ENCODE measurements at places on chromosomes 5 and 9.
A peak's percentile ranks its signal among the peaks of the same experiment; 100 is the strongest.

DNA sequence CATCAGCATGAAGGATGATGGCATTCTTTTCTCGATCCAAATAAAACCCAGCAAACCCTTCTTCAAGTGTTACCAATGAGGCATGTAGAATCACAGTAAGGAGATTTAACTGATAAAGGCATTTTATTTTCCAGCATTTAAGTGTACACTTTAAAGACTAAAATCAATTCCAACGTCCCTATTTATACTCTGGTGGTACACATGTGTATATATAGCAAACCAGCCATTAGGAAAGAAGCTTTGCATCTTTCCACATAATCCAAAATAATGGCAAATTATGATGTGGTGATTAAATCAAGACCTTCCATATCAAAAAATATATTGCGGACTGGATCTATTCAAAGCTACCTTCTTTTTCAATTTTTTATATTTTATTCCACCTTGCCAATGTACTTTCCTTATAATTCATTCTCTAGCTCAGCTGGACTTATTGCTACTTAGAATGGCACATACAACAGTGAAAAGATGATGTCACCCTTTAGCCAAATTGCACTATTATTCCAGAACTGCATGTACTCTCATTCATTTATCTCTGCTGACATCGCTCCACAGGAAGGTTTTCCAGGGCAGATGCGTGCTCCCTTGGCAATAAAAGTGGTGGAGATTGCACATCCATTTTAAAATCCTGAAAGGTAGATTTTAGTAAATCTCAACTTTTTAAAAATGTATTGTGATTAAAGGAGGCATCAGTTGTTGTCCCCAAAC, 63.3 kb upstream of the SLC30A5 start:
- no peak for DNase-seq

DNA sequence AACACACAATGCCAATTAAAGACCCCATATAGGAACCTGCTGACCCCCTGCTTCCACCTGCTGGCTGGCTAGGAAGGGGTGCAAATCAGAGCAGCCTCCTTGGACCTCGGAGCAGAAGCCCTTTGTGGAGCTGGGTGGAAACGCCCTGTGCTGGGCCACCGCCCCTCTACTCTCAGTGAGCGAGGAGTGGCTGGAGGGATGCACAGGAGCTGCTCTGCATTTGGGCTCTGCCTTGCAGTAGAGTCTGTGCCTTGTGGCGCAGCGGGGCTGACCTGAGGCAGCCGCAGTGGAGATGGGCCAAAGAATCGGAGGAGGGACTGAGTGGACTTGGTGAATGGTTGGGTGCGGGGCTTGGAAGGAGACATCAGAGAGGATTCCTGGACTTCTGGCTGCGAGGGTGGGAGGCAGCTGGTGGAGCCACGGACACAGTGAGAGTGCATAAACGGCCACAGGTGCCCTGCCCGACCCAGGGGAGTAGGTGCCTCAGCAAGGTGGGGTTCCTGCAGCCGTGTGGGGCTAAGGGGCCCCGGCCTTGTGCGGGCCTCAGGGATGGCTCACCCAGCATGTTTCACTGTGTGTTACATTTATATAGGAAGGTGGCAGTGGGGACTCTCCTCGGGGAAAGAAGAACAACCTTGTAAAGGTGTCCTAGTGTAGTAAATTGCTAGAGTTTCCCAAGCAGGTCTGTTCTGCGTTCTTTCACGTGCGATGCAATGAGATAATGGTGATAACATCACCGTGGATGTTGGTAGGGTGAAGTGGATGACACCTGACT, 14.1 kb upstream of the IRX4 start:
- no peak for DNase-seq

DNA sequence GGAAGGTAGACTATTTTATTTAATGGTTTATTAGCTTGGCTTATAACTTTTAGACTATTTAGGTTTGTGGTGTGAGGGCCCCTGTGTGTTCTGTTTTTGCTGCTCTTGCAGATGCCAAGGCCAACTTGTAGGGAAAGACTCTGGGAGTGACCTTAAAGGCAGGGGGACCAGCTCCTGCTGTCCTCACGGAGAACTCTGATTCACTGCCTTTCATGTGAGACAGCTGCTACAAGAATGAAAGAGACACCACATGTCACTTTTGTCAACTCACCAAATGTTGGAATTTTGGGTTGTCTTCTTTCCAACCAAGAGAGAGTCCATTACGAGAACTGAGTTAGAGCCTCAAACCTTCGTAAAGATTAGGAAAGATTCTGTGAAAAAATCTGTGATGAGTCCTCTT, 258.3 kb upstream of the ADAMTSL1 start:
- no peak for DNase-seq

DNA sequence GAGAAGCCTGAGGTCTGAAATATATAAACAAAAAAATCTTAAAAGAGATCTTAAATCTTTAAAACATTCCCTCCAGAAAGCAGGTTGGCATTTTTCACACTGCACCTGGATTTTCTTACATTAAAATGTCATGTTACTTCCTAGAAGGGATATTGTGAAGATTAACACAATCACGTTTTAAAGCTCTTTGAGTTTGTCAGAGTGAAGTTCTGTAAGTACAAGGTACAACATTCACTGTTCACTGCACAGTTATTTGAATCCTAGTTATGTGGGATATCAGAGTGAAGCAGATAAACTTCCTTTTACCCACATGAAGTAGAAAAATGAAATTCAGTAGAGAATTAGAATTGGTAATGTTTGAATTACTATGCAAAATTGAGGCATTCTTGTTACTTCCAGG, 353.6 kb upstream of the RGMB start:
- no peak for DNase-seq

GRCh38 chr5:113195771-113196170, 219.2 kb downstream of the DCP2 start:
- no peak for DNase-seq

GRCh38 chr9:88179062-88179521, 40.8 kb upstream of the SPATA31C2 start:
- peak; percentile 9 for DNase-seq

- DNase-seq: no peak
These were observed 28.4 kb upstream of the TIFAB start for GRCh38 chr5:135480511-135480910.

DNA sequence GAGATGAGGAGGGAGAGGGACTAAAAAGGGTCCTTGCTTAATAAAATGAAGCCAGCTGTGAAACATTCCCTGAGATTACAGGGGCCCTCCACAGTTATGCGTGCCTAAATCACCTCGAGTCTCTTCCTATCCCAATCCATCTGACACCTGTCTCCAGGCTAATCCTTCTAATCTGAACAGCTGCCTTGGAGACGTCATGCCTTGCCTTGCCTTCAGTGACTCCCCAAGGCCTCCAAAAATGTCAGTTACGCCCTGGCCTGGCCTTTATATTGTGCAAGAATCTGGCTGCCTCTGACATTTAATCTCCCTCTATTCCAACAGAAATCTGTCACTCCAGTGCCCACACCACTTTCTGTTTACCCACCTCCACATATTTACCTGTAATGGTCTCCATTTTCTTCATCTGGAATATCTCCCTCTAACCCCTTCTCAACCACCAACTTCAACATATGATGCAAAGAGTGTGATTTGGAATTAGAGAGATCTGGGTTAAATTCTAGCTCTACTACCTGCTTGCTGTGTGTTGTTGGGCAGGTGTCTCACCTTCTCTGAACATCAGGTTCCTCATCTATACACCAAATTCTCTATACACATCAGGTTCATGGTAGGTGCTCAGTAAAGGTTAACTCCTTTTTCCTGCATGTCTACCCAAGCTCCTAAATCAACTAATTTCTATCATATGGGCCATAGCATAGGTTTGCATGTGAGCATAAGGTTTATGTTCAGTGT, 57.9 kb downstream of the PTCD2 start:
- DNase-seq: no peak

DNA sequence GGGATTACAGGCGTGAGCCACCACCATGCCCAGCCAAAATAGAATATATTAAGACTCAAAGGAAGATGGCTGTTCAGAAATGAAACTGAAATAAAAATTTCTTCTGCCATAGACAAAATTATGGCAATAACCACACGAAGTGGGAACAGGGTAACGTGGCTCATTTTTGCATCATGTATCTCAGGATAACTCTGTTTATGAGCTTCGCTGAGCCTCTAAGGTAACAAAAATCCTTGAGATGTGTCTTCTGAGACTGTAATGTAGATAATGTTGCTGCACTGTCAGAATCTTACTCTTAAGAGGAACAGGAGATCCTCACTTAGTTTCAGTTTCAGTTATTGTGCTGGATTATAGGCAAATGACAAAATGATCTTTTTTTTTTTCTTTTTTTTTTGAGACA, 153.8 kb downstream of the GOLPH3 start:
- DNase-seq: no peak

- DNase-seq: no peak
These were observed 46.2 kb downstream of the CFAP77 start for GRCh38 chr9:132456241-132456640.

- no peak for DNase-seq
These were observed 412.1 kb upstream of the ADAMTSL1 start for GRCh38 chr9:18061856-18062255.

DNA sequence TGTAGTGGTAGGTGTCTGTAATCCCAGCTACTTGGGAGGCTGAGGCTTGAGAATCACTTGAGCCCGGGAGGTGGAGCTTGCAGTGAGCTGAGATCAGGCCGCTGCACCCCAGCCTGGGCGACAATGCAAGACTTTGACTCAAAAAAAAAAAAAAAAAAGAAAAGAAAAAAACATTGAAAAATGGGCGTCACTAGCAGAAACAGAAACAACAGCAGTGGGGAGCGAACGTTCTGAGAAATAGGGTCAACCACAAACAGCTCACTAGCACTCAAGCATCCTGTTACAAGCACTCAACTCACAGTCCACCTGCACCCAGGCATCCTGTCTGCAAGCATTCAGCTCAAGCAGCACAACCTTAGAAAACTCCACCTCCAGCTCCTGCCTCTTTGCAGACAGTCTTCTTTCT, 17.2 kb downstream of the TRIM14 start:
- no peak for DNase-seq

- DNase-seq: no peak
These were observed 33.3 kb downstream of the TAS2R1 start for GRCh38 chr5:9596824-9597223.

- DNase-seq: no peak
These were observed 146.8 kb downstream of the SIL1 start for GRCh38 chr5:139051392-139051791.

DNA sequence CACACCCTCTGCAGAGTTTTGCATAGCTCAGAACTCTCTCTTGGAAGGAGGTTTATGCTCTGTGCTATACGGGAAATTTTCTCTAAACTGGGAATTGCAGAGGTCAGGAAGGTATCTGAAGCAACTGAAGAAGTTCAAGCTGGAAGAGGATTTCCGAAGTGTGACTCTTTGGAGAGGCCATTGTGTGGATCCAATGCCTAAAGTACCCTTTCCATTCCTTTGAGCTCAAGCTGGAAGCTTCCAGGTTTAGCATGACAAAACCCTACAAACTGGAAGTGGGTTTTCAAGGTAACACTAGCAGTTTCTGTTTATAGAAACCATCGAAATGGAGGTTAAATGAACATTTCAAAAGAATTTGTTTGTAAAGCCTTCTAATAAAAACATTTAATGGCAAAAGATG, 187.1 kb downstream of the CFAP90 start:
- no peak for DNase-seq

GRCh38 chr5:116844015-116844414, 269.4 kb upstream of the SEMA6A start:
- no peak for DNase-seq

- DNase-seq: peak; percentile 28
These were observed 243.5 kb downstream of the ENC1 start for GRCh38 chr5:74396913-74397622.

DNA sequence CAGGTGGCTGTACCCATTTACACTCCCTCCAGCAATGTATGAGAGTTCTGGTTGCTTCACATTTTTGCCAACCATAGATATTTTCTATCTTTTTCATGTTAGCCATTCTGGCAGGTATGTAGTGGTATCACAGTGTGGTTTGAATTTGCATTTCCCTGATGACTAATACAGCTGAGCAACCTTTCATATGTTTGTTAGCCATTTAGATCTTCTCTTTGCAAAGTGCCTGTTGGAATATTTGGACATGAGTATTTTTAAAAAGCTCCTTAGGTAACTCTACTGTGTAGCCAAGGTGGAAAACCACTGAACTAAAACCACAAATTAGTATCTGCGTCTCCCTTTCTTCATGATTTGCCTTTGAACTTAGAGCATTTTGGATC, 31.9 kb downstream of the IRF1 start:
- DNase-seq: peak; percentile 80

DNA sequence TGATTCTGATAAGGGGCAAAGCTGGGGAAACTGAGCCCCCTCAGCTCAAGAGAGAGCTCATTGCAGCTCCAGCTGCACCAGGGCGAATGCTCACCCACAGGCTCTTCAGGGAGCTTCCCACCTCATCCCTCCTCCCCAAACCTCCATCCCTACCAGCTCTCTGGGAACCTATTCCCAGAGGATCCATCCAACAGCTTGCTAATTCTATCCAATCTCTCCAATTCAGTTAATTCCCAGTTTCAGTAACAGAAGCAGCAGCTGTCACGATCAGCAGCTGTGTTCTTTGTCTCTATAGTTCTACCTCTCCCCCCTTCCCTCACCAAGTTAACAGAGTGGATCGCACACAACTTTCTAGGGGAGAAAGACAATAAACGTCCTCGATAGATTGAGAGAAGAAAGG, 135.5 kb upstream of the EFNA5 start:
- DNase-seq: no peak

- peak; percentile 60 for DNase-seq
These were observed 833 bp upstream of the MROH2B start for GRCh38 chr5:41071975-41072374.

DNA sequence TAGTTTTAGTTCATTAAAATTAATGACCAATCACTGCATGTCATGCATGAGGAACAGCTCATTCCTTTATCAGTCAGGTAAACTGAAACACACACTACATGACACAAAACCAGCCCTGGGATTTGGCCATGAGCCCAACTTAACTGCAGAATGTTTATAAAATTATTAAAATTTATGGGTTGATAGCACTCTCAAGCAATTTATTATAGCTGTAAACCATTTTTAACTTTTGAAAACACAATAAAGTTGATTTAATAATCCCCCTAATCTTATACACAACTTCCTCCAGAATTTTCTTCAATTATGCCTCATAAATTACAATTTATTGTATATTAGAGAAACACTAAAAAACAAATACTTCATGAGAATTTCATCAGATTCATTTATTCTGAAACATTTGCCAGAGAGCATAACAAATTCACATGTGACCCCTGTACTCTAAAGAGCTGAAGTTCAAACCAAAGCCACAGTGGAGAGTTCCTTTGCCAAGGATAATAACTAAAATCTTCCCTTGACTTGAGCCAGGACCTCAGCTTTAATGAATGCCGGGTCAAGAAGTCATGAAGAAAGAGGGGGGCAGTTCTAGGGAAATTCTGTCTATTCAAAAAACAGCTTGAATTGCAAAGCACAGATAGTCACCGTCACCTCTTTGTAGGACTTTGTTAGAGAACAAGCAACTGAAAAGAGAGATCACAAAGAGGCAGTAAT, 763.7 kb upstream of the GRAMD2B start:
- DNase-seq: no peak

DNA sequence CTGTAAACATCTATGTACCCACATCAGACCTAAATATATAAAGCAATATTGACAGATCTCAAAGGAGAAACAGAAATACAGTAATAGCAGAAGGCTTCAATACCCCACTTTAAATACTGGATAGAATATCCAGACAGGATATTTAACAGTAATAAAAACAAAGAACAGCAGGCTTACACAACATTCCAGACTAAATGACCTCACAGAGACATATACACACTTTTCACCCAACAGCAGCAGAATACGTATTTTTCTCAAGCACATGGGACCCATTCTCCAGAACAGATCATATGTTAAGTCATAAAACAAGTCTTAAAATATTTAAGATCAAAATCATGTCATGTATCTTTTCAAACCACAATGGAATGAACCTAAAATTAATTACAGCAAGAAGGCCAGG, 76.8 kb downstream of the CAMSAP1 start:
- no peak for DNase-seq
